Left forelimb (tissue), 1 donor: ENCODE measurements at places on chromosomes 11 and 22.

GRCh38 chr11:114587398-114587953, 8.1 kb downstream of the NXPE4 start:
- DNase-seq = no peak

- no peak for DNase-seq
Measured at GRCh38 chr11:80417681-80418080, 976.9 kb upstream of the TENM4 start.

DNA sequence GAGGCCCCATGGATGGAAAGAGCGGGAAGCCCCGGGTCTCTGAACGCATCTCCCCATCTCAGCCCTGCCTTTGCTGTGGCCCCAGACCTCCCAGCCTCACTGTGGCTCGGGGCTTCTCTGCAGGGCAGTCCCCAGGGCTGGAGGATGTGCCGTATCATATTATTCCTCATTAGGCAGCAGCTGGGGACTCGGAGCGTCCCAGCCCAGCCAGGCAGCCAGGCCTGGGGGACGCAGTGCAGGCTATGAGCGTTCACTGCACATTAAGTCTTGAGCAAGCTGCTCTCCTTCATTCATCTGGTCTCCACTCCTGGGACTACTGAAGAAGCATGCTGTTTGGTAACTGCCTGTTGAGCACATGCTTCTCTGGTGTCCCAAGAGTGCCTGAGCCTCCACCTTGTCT, 226.8 kb upstream of the TBCEL start:
- no peak for DNase-seq

DNA sequence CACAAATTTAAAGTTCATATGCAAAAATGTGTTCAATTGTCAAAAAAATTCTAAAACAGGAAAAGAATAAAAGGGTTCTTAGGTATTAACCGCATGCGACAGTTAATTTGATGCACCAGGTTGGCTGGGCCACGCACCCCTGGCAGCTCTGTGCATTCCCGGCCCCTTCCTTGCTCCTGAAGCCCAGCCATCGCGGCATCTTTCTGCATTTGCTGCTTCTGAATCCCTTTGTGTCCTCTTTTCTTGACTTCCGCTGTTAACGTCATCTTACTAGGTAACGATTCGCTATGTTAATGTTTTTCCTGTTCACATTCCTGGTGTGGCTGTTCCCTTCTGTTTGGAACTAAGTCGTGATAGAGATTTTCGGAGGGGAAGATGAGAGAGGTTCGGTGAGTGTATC, 7.9 kb upstream of the KLHDC7B start:
- no peak for DNase-seq

DNA sequence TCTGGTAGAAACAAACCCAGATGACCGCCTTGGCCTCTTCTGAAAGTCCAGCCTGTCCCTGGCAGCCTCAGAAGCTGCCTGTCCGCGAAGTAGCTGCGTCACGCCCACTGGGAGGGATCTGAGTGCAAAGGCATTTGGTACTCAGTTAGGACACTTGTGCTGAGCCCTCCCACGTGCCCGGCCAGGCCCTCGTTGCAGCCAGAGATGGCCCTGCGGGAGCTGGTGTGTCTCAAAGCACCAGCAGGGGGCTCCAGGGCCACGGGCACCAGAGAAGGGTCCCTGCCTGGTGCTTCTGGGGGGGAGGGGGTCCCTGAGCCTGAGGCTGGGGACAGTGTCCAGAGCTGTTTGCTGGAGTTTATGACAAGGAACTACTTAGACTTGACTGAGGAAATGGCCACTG, 5.8 kb downstream of the SELENOO start:
- DNase-seq = no peak

- DNase-seq = no peak
Measured at GRCh38 chr11:93784935-93785360, 866 bp downstream of the MED17 start.

- DNase-seq = no peak
Measured at GRCh38 chr11:72793076-72793424, 797 bp downstream of the STARD10 start.

DNA sequence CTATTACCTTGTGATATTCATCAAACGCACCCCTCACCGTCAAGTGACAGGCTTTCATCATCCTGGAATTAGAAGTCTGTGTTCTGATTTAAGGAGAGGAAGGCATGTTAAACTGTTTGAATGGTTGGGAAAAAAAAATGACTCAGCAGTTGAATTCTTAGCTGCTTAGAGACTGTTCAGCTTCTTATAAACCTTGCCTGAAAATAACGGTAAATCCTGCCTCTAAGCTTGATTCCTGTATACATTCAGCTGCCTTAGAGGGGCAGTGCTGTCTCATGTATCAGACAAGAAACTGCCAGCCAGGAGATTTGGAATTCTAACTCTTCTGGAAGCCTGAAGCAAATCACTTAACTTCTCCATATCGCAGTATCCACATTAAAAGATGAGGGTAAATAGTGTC, 437.4 kb downstream of the JRKL start:
- DNase-seq = no peak

- DNase-seq = no peak
Measured at GRCh38 chr11:115580927-115581680, 76.9 kb upstream of the CADM1 start.

DNA sequence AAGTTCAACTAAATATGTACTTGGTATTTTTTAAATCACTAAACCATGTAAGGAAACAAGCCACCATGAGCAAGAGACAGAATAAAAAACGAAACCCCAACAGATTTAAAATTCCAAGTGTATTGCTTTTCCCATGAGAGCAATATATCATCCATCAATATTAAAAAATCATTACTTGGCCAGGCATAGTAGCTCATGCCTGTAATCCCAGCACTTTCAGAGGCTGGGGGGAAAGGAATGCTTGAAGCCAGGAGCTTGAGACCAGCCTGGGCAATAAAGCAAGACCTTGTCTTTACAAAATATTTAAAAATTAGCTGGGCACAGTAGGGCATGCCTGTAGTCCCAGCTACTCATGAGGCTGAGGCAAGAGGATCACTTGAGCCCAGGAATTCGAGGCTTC, 190.8 kb downstream of the TTC28 start:
- no peak for DNase-seq

- DNase-seq = no peak
Measured at GRCh38 chr11:113308601-113309000, 5.8 kb upstream of the TTC12 start.
